ENCODE measurements at places on chromosomes 3 and 15.

GRCh38 chr3:32592011-32592410, 21.4 kb upstream of the DYNC1LI1 start:
- DNase-seq = no peak

GRCh38 chr15:48798319-48798718, 12.6 kb downstream of the CEP152 start:
- no peak for DNase-seq

DNA sequence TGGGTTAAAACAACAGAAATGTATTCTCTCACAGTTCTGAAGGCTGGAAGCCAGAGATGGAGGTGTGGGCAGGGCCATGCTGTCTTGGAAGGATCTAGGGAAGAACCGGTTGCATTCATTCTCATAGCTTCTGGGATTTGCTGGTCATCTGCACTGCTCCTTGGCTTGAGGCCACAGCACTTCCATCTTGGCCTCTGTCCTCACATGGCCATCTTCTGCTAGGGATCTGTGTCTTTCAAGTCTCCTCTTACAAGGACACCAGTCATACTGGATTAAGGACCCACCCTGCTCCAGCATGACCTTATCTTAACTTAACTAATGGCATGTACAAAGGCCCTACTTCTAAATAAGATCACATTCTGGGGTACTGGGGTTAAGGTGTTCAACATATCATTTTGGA, 47.7 kb downstream of the RPLP1 start:
- DNase-seq = no peak

GRCh38 chr3:185423178-185423577, 60.2 kb downstream of the MAP3K13 start:
- no peak for DNase-seq

- DNase-seq = no peak
Observed at GRCh38 chr15:79030470-79030869, 60.1 kb downstream of the RASGRF1 start.

GRCh38 chr3:14587740-14588360, 47.7 kb upstream of the GRIP2 start:
- no peak for DNase-seq

GRCh38 chr3:133987136-133987535, 42.6 kb downstream of the SLCO2A1 start:
- no peak for DNase-seq

- no peak for DNase-seq
Observed at GRCh38 chr3:134300520-134300919, 49.9 kb upstream of the RYK start.

- DNase-seq = no peak
Observed at GRCh38 chr3:123620343-123620742, 35.5 kb upstream of the HACD2 start.

DNA sequence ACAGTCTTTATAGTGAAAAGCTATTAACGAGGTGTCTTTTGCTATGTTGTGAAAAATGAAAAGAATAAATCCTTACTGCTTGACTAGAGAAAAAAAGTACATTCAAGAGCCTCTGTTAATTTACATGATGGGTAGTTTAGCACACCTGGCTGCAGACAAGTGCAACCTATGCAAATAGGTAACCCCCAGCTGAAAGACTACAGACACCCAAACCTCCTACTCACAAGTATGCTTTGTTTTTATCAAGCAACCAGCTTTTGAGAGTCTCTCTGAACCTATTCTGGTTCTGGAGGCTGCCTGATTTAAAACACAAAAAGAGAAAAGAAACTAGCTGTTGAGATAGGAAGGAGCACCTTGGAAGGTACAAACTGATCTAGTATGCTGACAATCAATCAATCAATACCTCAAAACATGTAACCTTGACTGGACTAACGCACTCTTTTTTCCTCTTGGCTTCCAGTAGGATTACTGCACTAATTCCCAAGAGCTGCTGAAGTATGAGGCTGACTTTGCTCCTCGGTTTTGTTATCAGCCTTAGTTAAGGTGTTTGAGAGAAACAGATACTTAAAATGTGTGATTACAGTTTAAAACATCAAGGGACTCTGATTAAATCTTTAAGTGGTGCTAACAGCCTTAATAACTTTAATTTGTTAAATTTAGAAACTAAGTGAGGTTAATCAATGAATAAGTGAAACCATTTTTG, 63.6 kb downstream of the OSBPL10 start:
- no peak for DNase-seq

- no peak for DNase-seq
Observed at GRCh38 chr3:64961301-64961700, 273.5 kb upstream of the ADAMTS9 start.

- DNase-seq = no peak
Observed at GRCh38 chr3:43344520-43344919, 58.2 kb downstream of the SNRK start.

GRCh38 chr3:127652246-127652995, 20.3 kb upstream of the ABTB1 start:
- no peak for DNase-seq

GRCh38 chr3:149437710-149438109, 36.8 kb upstream of the TM4SF4 start:
- no peak for DNase-seq

- no peak for DNase-seq
Observed at GRCh38 chr3:45568848-45569762, 25.4 kb upstream of the LIMD1 start.

GRCh38 chr3:128081226-128081625, 29.0 kb downstream of the SEC61A1 start:
- no peak for DNase-seq

DNA sequence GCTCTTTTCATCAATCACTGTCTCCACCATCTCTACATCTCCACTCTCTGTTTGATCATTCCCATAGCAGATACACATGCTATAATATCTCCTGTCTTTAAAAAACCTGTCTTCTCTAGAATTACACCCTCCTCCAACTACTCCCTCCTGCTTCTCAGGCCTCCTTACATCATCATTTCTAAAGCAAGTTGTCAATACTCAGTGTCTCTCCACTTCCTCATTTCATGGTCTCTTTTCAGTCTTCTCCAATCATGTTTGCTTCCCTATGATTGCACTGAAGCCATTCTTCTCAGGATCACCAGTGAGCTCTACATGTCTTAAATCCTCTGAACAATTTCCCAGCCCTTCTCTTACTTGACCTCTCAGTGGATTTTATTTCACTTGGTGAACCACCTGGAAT, 87.0 kb upstream of the ZNF280D start:
- DNase-seq = no peak

GRCh38 chr15:66923438-66923881, 141.9 kb upstream of the SMAD3 start:
- DNase-seq = no peak

GRCh38 chr15:25803541-25803940, 59.6 kb downstream of the ATP10A start:
- no peak for DNase-seq

- DNase-seq = no peak
Observed at GRCh38 chr3:46519952-46520351, 22.2 kb downstream of the RTP3 start.

DNA sequence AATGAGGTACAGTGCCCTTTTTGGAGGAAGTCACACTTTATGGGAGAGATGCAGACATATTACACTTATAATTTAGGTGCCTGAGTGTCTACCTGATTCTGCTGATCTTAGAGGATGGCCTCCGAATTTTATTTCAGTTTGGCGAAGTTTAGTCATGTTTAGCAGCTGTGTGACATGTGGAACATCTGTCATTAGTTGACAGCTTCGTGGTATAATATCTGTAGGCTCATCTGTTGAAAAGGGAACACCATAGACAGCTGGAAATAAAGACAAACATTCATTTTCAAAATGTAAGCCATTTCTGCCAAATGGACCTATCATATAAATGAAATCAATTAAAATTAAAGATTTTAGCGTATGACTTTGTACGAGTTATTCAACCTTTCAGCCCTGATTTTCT, 165.4 kb downstream of the CFAP20DC start:
- DNase-seq = no peak

DNA sequence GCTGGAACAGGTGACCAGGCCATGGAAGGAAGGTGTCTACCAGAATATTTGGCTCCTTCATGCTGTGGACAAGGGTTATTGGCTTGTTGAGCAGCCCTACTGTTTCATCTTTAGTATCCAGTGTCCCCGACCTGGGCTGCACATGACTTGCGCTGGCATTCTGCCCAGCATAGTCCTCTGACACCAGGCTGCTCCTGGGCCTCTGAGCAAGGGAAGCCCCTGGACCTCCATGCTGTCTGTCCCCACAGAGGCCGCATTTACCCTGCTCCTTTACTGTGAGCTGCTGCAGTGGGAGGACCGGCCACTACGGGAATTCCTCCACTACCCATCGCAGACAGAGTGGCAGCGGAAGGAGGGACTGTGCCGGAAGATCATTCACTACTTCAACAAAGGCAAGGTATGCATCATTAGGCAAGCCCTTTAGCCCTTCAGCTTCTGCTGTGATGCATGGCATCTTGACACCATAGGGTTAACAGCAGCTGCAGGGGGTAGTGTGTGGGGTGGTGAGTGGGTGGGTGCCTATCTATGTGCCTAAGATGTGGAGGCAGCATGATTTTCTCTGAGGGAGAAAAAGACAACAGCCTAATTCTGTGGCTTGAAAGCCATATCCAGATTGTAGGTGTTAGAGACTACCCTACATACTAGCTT, 44.0 kb upstream of the MANF start:
- no peak for DNase-seq

DNA sequence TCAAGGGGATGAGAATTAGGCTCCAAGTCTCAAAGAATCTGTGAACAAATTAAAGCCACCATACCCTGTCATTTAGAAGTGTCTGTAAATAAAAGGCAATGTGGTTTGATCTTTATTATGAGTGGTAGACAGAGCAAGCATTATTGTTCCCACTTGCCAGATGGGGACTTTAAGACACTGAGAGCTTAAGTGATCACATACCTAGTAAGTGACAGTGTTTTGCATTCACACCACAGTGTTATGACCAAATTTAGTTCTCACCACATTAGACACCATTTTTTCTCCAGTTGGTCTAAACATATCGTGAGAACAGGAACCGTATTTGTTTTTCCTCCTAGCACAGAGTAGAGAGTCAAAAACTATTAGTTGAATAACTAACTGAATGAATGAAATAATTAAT, 13.2 kb upstream of the ZBED2 start:
- no peak for DNase-seq

DNA sequence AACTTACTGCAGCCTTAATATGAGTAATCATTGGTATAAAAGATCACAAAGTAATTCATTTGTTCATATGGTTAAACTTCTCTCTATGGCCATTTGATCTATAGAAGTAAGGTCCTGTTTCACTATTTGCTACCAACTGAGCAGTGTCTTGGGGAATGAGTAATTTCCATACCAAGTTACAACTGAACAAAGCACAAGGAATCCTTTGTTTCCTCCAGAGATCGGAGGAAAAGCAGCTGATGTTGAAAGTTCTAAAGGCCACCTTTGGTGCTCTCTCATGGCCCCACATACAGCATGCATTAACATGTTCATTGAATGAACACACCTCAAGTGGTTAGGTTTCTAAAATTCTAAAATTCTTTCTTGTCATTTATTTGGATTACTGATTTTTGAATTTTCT, 7.1 kb upstream of the CNTN3 start:
- DNase-seq = no peak

- no peak for DNase-seq
Observed at GRCh38 chr3:48679411-48680391, 6.0 kb downstream of the NCKIPSD start.

- no peak for DNase-seq
Observed at GRCh38 chr3:18987862-18988447, 160.4 kb upstream of the KCNH8 start.

- DNase-seq = no peak
Observed at GRCh38 chr3:169809230-169809795, 3.4 kb upstream of the LRRIQ4 start.

DNA sequence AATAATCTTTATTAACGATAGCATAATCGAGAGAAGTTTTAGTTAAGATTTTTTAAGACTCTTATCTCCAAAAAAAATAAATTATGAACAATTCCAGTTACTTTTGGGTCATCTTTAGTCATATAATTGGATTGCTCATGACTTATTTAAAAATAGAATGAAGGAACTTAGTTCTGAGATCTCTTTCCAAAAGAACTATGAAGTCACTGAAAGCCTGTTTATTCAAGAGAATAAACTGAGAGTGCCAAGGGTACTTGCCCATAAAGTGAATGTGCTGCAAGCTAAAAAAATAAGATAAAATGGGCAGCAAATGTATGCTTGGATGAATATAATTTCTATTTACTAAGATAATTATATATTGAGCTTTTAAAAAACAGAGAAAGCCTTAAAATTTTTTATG, 176.5 kb upstream of the PLSCR5 start:
- no peak for DNase-seq

DNA sequence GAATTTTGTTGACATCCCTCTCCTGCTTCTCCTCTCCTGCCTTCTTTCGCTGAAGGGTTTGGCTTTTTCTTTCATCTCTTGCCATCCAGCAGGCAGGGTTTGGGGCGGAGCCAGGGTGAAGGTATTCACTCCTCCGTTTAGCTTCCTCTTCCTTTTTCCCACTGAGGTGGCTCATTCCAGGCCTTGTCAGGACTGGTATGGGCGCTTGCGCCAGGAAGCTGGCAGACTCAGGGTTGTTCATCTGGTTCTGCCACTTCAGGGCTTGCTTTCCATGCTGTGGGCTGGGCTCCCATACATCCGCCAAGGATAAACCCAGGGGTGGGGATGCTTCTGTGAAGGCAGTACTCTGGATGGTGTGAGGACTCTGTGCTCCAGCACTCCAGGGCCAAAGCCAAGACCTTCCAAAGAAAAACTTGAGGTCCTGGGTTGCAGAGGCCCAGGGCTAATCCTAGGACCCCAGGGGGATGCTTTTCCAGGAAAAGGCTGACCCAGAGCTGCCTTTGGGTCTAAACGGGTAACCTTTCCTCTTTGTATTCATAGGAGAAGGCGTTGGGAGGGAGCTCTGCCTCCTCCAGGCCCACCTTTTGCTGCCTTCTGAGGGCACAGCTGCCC, 7.7 kb upstream of the AMOTL2 start:
- no peak for DNase-seq

DNA sequence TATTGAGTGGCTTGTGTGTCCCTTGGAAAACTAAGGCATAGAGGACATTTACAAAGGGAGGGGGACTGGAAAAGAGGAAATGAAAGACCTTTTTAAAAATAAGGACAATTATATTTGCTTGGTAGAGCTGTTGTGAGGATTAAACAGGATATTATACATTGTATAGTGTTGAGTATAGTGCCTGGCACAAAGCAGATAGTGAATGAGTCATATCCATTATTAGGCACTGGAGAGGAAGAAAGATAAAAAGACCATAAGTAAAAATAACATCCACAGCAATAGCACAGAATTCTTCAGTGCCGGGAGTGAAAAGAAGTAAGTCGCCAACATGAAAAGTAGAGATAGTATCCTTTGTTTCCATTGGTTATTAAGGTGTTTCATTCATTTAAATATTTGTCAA, 623.3 kb downstream of the PDCD6IP start:
- DNase-seq = no peak

DNA sequence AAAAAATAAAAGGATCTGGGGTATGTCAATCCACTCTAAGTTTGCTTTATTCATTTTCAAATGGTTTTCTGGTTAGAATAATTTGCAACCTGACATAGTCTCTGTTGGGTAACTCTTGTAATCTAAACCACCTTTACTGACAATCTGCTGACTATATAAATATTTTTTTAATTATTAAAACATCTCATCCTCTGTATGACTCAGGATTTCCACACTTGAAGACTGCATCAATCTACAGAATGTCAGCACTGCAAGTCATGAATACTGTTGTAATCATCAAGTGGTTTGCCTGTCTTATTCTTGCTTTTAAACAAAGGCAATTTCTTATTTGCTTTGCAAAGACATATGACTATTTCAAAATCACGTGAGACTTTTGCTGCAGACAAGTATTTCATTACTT, 42.1 kb downstream of the VGLL3 start:
- DNase-seq = no peak

- no peak for DNase-seq
Observed at GRCh38 chr3:48655606-48656005, 7.1 kb downstream of the CELSR3 start.

GRCh38 chr3:76638006-76638405, 401.9 kb upstream of the ROBO2 start:
- no peak for DNase-seq

Measured in stimulated activated CD4-positive, alpha-beta T cell treated with anti-CD3 and anti-CD28 coated beads, TNF-alpha, amount 100 ng/mL, for 24 hours (primary cell).